Stimulated activated CD8-positive, alpha-beta memory T cell treated with anti-CD3 and anti-CD28 coated beads, Interleukin-2, amount 100 ng/mL, for 1 hour (primary cell): ENCODE measurements at places on chromosomes 12 and 14.

DNA sequence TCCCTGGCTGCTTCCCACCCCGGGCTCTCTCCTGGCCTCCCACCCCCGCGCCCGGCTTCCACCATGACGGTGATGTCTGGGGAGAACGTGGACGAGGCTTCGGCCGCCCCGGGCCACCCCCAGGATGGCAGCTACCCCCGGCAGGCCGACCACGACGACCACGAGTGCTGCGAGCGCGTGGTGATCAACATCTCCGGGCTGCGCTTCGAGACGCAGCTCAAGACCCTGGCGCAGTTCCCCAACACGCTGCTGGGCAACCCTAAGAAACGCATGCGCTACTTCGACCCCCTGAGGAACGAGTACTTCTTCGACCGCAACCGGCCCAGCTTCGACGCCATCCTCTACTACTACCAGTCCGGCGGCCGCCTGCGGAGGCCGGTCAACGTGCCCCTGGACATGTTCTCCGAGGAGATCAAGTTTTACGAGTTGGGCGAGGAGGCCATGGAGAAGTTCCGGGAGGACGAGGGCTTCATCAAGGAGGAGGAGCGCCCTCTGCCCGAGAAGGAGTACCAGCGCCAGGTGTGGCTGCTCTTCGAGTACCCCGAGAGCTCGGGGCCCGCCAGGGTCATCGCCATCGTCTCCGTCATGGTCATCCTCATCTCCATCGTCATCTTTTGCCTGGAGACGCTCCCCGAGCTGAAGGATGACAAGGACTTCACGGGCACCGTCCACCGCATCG, 1.8 kb downstream of the KCNA1 start:
- no peak for DNase-seq

DNA sequence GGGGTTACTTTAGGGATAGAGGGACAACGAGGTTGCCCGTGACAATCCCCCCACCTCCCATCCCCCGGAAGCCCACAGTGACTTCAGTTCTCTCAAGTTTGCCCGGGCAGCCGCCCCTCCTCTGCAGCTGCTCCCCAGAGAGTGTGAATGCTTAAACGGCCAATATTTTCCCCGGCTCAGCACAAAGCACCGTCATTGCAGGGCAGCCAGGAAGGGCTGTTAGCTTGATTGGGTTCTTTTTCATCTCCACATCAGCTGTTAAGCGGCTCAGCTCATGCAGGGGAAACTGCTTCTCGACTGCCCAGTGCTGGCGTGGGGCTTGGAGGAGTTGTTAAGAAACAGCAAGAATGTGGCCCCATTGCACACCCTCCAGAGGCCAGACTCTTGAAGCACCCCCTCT, 120.5 kb upstream of the NCOR2 start:
- DNase-seq = no peak

DNA sequence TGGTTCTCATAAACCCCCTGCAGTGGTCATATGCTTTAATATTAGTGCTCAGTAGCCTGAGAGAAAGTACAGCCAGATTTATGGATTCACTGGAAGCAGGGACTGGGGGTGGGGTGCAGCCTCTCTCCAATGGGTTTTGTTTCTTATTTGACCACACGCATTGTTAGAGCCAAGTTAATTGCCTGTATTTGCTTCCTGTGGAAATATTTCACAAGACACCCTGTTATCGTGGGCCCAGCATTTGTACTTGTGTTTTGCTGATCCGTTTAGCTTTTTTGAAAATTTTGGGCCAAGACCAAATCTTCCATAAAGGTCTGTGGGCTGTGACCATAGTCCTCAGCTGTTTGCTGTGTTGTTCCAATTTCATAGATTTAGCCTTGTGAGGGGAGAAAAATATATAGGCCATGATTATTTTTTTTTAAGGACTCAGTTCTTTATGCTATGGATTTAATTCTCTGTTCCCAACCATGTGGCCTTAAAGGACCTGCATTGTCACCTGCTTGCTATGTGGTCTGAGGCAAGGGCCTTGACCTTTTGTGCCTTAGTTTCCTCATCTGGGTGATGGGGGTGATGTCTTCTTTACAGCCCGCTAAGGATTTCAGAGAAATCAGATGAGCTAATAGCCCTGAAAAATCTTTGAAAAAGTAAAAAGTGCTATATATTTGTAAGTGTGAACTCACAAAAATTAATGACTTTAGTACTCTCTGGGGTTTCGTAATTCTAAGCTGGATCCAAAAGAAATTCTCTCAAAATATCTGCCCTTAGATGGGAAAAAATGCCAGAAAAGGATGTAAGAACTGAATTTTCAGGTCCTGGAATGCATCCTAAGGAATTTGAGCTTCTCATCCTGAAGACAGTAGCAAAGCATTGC, 370.2 kb downstream of the DPF3 start:
- no peak for DNase-seq

DNA sequence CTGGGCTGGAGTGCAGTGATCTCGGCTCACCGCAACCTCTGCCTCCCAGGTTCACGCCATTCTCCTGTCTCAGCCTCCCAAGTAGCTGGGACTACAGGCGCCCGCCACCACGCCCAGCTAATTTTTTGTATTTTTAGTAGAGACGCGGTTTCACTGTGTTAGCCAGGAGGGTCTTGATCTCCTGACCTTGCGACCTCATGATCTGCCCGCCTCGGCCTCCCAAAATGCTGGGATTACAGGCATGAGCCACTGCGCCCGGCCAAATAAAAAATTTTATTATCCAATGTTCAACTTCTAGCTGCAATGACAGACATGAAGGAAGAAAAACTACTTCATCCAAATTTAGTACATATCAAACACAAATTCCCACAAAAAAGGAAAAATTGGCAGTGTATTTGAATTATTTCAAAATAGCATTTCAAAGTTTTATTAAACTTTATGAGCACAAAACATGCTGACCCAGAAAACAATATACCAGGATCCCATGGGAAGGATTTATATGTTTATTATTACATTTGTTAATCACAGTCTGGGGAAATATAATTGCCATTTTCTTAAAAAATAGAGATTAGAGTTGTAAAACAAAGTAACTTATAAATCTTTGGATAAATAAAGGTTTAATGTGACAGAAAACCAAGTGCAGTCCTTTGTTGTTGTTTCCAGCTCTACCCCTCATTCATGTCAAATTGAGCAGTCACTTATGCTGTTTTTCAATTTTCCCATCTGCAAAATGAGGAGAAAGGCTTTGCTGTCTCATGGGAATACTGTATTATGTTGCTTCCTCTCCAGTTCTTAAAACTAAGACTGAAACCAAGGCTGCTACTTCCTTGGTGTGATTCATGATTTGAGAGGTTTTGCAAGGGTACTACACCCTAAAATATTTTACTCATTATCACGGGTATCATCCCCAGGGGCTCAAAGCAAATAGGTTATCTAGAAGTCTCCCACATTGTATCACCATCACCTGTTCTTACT, 155.2 kb upstream of the AVPR1A start:
- no peak for DNase-seq

DNA sequence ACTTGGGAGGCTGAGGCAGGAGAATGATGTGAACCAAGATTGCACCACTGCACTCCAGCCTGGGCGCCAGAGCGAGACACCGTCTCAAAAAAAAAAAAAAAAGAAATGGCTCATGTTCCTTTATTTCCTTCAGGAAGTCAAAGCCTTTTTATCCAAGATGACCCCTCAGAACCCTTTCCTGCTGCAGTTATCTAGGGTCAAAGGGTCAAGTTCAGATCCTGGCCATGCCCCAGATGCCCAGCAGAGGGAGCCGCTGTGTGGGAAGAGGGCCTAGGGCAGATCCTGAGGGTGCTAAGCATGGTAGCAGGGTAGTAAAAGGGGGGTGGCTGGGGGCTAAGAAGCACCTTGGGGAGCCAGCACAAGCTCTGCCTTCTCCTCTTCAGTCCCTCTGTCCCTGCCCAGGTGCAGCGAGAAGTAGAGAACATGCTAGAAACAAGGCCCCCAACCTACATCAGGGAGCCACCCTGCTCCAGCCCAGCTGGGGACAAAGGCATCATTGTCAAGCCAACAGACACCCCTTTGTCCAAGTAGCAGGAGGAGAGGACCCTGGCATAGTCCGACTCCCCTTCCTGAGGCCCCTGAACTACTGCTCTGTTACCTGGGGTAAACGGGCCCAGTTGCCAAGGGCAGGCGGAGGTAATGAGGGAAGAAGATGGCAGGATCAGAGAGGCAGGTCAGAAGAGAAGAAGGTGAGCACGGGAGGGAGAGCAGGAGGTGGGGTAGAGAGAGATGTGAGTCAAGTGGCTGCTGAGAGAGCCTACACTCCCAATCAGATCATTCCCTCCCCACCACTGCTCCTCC, 6.5 kb downstream of the NFE2 start:
- DNase-seq = no peak

DNA sequence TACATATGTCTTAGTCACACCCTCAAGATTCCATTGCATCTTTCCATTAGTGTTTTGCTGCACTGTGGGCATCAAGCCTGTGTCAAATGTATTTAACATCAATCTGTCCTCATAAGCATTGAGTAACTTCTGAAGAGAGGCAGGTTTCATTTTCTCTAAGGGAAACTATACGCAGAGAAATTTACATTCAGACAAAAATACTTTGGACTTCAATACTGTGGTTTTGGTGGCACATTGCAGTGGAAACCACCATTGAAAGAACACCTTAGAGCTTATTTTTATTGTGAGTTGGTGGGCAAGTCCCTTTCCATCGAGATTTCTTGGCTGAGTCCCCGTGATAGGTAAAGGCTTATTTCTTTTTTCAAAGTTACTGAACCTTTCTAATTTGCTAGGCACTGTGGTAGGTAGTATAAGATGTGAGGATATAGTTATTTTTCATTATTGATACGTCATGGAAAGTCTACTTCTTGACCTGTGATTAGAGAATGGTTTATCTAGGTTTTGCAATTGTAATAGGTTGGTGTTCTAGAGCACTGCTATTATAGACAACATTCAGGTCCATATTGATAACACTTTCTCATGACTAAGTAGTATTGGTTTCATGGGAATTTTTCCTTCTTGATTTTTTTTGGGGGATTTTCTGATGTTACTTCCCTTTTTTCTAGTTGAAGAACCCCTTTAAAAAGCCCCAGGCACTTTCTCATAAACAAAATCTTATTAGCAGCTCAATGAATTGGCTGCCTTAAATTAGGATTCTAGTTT, 81.9 kb downstream of the CFAP54 start:
- no peak for DNase-seq

DNA sequence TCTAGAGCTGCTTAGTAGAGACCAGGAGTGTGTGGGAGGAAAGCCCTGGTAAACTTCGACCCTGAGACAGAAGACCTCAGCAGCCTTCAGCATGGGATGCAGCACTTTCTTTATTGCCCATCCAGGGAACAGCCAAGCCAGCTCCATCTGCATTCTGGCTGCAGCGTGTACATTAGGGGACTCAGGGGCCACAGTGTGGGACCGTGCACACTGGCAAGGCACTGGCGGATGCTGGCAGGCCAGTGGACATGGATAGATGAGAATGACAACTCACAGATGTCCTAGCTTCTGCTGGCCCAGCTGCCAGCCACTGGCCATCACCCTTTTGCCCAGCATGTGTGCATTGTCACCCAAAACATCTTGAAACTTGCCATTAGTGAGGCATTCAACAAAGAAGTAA, 12.5 kb downstream of the PLD4 start:
- no peak for DNase-seq

- no peak for DNase-seq
Observed at GRCh38 chr12:119153477-119154434, 25.0 kb upstream of the HSPB8 start.

GRCh38 chr12:116856729-116857128, 24.5 kb downstream of the HRK start:
- DNase-seq = no peak
